ENCODE measurements at places on chromosomes 3 and 15. TPM values are rescaled to one million over a fixed set of nuclear protein-coding genes. Genes with fewer than 3 reads are reported as not detected.

MORC1 gene
- polyA plus RNA-seq = not detected

DNA sequence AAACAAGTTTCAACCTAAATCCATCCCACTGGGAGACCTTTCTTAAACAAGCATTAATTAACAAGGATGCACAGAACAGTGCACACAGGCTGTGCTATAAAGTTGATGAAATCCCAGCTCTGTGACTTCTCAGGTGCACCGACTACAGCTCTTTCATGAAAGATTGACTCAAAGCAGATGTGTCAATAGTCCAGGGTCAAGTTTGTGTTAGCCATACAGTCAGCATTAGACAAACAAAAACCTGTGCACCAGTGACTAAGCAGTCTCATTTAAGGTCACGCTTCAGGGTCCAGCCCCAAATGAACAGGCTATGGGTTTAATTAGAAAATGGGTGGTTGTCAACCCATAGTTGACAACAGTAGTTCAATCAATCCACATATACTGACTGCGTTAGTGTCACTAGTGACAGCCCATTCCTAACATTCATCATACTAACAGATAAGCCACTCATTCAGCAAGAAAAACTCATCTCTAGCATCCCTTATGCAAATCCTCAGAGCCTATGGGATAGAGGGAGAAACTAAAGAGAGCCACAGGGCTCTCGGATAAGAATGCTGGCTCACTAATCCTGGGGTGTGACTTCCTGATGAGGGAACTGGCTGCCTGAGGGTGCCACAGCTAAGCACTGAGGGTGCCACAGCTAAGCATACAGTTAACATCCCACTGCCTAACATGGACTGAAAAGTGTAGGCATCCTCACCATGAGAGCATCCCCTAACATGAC, 84.1 kb downstream of the WNT5A start:
- DNase-seq = no peak

DNA sequence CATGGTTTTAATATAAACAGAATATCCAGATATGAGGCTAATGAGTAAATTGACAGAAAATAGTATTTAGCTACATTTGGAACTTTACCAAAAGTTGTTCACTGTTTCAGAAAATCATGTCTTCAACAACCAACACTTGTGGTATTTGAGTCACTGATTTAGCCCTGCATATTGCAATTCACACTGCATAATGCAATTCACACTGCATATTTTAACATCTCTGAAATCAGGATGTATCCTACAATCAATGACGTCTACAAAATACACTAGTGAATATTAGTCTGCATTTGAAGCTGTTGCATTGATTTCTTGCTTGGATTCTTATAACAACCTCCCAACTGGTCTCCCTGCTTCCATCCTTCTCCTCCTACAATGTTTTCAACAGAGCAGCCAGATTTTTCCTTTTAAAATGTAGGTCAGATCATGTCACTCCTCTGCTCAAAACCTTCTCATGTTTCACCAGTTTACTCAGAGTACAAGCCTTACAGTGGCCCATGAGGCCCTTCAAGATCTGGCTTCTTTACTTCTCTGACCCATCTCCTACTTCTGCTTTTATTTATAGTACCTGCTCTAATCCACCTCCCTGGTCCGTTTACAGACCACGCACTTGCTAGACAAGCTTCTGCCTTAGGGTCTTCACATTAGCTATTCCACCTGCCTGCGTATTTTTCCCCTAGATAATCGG, 11.4 kb upstream of the RAB11A start:
- DNase-seq = no peak

DNA sequence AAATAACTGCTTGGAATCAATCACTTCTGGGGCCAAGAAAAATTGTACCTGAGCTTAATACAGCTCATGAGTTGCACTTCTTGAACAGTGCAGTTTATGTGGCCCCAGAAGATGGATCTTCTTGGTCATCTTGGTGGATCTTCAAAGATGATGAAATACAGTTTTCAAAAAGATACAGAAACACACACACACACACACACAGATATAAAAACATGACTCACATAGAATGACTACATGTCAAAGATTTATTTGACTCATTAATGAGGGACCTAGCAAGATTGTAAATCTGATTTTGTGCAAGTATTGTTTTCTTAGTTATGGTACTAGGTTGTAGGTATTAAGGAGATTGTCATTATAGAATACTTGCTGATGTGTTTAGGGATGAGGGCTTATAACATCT, 32.6 kb downstream of the PDCD6IP start:
- no peak for DNase-seq

DNA sequence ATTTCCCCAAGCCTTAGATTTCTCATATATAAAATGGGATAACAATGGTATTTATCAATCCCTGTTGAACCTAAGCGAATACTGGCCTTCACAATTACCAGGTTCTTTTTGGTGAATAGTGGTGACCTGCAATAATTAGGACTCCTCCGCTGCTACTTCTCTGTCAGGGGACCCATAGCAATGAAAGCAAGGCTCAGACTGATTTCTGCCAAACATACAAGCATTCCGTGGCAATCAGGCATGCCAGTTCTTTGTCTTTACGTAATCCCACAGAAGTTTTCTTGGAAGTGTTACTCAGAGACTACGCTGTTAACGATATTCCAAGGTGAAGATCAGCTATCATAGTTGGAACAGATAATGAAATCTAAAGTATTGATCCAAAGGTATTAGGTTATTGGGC, 105.7 kb downstream of the GOLIM4 start:
- no peak for DNase-seq

All from AG04450 (cell line).